ENCODE measurements at places on chromosomes 5 and 9.

DNA sequence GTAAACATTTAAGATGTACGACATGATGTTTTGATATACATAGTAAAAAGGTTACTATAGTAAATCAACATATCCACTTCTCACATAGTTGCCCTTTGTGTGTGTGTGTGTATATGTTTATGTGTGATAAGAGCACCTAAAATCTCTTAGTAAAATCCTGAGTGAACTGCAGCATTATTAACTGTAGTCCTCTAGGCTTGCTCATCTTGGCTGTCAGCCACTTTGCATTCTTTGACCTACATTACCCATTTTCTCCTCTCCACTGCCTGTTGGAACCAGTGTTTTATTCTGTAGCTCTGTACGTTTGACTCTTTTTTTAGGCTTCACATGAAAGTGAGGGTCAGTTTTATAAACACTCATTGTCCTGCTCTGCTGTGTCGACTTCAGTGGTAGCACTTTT is 24.4 kb downstream of the C5orf22 start:
- no peak for DNase-seq

DNA sequence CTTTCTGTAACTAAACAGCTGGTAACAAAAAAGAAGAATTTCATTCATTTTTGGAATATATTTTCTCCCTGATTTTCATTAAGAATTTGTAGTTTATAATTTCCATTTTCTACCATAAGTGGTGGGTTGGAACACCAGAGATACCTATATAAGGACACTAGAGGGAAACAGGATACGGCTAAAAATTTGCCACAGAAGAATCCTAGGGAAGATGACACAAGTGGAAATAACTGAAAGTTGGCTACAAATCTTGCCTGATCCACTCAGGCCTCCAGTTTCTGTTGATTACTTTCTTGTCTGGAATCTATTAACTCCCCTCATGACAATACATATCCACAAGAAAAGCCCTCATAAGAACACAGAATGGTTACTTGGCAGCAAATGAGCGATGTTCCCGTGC is 46.8 kb downstream of the FREM1 start:
- DNase-seq, result no peak

DNA sequence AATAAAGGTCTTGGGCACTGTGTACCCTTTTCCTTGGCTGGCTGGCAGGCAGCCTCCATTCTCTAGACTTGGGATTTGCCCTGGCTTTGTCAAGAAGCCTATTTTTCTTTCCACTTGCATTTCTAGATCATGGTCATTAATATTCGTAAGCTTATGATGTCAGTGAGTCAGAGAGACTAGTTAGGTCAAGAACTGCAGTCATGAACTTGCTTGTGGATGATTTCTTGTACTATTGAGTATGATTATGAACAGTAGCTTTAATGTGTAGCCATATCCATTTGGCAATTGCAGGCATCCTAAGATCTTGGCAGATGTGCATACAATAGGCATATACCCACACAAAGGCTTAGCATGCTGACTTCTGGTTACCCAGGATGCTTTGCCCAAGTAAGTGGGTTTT is 186.8 kb upstream of the CLINT1 start:
- no peak for DNase-seq

GRCh38 chr9:126156898-126157297 is 169.7 kb upstream of the MVB12B start:
- DNase-seq, result no peak

DNA sequence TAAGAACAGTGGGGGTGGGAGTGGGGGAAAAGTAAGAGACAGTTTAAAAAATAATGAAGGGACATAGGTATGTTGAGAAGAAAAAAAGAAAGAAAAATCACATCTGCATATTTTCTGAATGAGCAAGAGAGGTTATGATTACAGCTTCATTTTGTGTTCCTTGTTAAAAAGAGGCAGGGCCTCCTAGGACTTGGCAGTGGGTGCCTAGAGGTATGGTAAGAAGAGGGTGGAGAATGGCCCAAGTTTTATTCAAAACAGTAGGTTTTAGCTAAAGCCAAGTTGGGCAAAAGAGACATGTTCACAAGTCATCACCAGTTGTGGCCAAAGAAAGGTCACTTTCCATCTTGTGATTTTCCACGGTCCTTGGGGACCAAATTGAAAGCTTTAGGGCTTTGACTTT is 643.4 kb downstream of the CCDC171 start:
- no peak for DNase-seq

DNA sequence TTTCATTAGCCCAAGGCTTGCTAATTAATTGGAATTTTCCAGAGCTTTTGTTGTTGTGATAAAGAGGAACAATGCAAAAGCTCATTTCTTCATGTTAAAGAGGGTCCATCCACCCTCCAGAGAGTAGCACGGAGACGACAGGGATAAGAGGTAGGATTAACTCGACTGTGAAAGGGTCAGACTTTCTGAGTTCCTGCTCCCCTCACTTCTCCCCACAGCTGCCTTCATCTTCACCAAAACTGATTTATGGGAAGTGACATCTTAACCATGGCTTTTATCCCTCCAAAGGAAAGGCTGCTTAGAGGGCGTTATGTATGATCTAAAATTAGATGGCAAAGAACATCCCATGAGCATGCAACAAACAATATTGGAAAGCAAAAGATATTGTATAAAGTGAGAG is 135.5 kb downstream of the GLIS3 start:
- no peak for DNase-seq

GRCh38 chr5:176658007-176658599 is 10.8 kb downstream of the TSPAN17 start:
- peak; percentile 69 for DNase-seq

DNA sequence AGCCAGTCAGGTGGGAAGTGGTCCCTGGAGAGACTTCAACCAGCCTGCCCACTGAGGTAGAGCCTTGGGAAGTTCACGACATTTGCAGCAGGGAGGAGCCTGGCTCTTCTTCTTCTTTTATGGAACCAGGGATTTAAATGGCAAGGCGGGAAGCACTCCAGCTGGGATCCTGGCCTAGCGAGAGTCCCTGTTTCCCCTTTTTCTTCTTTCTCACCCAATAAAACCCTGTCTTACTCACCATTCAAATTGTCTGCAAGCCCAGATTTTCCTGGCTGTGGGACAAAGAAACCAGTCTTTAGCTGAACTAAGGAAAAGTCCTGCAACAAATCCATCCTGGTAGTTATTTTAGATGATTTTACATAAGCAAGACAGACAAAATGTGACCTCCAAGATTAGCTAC is 503.7 kb downstream of the CDH10 start:
- no peak for DNase-seq

DNA sequence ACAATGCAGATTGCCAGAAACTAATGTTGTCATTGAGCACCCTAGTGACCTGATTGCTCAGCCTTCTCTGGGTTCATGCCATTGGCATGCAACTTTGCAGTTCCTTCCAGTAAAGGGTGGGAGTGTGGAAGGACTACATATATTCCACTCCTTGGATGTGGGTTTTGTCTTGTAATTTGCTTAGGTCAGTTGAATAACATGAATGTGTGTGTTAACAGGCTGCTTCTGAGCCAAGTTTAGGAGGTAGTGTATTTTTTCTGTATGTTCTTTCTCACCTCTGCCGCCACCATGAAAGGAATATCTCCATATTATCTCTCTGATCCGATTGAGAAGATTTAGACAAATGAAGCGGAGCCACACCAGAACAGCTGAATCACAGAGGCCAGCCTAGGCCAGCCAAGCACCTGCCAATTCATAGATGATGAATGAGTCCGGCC is 1929.6 kb upstream of the CDH6 start:
- no peak for DNase-seq

DNA sequence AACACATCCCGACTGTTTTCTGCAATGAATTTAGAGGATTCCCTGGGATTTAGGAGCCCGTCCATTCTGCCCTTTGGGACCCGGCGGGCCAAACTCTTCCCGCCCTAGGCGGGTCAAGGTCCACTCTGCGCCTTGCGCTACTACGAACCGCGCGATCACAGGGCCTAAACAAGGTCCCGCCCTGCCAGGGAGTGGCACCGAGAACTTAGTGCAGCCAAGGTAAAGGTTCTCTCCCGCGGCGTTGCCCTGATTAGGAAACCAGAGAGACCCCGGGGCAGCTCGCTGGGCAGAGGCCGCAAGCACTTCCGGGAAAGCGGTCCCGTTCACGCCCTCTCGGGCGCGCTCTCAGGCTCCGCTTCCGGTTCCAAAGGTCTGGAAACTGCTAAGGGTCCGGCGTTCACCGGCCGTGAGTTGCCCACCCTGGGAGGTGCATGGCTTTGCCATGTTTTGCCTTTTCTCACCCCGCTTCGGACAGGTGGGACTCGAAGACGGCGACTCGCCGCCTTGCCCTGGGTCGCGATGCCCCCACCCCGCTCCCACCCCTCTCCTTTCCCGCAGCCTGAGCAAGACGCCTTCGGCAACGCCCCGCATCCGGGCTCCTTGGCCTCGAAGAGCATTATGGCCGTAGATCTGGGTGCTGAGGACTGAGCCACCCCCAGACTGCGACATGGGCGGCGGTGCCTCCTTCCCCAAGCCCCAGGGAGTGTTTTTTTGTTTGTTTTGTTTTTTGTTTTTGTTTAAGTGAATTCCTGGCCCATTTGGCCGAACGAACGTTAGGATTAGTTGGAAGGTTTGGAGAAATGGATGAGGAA is 23.4 kb downstream of the HNRNPK start:
- peak; percentile 74 for DNase-seq

GRCh38 chr5:170403675-170404074 is 14.5 kb upstream of the KCNMB1 start:
- DNase-seq, result no peak

DNA sequence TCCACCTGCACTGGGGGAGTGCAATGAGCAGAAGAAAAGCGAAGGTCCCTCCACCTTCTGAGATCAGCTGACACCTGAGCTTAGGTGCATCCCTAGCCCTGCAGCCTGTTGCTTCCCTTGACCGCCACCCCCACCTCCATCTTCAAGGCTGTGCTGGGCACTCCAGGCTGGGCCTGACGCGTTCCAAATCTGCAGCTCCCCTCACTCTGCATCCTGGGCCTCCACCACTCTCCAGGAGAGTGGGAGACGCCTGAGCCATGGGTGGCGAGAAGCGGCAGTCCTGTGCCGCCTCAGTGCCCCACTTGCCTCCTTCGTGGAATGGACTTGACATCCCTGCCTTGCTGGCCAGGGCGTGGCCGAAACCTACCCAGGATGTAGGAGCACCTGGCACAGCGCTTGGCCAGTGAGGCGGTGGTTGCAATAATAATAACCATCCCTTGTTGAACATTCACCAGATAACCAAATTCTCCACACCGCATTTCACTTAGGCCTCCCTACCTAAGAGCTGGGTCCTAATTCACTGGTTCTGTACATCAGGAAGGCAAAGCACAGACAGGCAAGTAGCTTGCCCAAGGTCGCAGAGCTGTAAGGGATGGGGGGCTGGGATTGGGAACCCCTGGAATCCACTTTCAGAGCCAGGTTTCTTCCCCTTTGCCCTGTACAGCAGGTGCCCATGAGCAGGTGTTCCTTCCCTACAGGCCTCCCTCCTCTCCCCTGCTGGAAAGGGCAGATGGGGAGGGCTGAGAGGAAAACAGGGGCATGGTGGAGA is 11.7 kb downstream of the B4GALT7 start:
- DNase-seq, result no peak

DNA sequence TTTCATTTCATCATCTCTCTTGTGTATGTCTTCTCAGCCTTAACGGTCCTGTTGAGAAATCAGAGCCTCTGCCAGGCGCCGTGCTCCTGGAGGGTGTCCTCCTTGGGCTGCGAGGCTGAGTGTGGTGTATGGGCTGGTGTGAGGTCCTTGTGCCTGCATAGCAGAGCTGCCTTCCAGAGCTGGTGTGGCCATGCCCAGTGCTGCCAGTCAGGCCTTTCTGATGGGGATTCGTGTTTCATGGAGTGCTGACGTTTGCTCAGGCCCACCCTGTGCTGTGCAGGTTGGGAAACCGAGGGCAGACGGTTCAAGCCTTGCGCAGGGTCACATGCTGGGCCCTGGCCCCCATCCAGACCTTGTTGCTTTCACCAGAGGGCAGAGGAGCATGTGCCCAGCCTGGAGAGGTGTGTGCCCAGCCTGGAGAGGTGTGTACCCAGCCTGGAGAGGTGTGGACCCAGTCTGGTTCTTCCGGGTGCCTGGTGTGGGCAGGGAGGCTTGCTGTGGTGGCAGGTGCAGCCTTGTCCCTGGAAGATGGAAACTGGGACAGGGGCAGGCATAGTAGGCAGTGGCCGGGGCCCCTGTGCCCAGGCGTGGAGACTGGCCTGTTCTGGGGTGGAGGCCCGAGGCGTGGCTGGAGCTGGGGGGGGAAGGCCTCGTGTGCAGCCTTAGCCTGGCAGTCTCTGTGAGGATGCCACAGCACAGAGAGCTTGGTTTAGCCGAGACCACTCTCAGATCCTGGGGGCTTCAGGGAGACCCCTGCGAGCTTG is 84.0 kb downstream of the RXRA start:
- DNase-seq, result no peak

- DNase-seq, result no peak
Observed at GRCh38 chr9:92408747-92409478, 4.5 kb upstream of the OGN start.

GRCh38 chr9:98721643-98722042 is 12.9 kb upstream of the GABBR2 start:
- no peak for DNase-seq

DNA sequence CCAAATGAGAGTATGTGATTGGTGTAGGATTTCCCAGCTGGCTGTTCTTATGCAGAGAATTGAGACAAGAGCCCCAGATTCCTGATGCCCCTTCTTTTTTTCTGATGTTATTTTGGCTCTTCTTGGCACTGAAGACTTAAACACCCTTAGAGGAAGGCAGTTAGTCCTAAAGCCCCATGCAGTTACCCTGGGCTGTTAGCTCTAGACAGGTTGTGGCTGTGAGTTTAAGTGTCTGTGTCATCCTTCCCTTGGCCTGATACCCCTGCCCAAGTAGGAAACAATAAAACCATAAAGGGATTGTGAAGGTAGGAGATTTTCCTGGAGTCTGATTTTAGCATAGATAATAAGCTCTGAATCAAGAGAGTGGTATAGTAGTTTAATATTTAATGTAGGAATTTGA is 13.2 kb downstream of the TNPO1 start:
- no peak for DNase-seq

GRCh38 chr5:17306726-17307091 is 89.3 kb downstream of the BASP1 start:
- DNase-seq, result no peak

DNA sequence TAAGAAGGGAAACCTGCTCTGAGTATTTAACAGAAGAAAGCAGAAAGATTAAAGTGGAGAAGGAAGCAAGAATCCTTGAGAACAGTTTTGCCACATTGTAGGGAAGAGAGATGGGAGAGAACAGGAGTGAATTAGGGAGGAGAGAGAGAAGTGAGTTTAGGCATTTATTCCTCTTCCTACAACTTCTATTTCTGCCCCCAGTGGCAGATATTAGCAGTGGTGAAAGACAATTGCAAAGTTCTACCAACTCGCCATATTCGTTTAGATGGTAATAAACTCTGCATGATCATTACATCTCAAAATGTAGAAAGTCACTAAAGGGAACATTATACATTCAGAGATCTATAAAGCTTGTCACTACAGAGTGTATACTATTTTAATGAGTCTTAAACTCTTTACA is 440.1 kb upstream of the TRPC7 start:
- no peak for DNase-seq

- no peak for DNase-seq
Observed at GRCh38 chr9:82894961-82895821, 167.8 kb downstream of the RASEF start.

- no peak for DNase-seq
Observed at GRCh38 chr5:170497311-170498038, 6.3 kb upstream of the KCNIP1 start.
